ENCODE measurements at places on chromosomes 12 and 14.

GRCh38 chr14:75486318-75486717, 36.0 kb upstream of the BATF start:
- no peak for DNase-seq

DNA sequence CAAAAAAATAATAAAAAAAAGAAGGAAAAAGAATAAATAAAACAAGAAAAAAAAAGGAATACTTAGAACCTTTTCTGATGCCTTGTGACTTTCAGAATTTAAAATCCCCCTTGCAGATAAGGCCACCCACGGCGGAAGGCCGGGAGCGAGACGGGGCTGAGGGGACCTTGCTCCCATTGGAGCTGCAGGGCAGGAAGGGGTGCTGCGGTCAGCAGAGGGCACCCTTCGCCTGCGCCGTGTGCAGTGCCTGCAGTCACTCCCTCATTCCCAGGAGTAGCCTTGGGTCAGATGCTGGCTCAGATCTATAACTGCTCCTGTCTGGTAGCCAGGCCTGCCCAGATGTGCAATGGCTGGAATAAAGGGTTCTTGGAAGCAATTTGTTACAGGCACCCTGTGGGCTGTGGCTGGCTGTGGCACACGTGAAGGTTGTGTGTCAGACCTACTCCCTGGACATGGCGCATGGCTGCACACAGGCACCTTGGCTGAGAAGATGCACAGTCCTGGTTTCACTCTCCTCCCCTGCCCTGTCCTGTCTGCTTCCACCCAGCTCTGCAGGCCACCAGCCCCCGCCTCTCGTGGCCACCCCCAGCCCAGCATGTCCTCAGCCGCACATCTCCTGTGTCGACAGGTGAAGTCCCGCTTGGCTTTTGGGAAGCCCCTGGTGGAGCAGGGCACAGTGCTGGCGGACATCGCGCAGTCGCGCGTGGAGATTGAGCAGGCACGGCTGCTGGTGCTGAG, 13.4 kb upstream of the ALDH2 start:
- DNase-seq = no peak

DNA sequence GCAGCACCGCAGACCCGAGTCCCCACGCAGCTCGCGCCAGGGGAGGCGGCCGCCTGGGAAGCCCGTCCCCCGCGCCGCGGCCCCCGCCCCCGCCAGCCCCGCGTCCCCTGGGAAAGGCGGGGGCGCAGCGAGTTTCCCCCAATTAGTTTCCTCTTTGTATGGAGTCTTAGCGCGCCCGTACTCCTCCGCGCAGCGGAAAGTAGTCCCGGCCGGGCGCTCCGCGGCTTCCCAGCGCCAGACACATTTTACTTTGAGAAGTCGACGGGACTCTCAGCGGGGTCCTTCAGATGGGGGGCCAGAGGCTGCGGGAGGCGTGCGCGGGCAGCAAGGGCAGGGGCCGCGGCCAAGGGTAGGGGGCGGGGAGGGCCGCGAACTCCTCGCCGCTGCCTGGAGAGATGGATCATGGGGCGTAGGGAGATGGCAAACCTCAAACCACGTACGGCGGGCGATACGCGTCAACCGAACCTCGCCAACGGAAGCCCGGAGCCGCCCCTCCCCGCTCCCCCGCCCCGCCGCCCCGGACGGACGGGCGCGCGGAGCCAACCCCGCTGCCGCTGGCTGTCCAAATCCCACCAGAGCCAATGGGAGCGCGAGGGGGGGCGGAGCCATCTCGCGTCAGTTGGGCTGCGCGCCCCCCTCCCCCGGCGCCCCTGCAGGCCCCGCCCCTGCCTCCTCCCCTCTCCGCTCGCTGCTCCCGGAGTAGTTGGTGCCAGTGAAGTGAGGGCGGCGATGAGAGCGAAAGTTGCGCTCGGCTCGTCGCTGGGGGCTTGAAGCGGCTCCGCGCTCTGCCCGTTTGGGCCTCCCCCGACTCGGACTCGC, at the start of gene RCOR1:
Gene RCOR1, plus strand, starts transcription at position 706 of the 819 bp plus-strand sequence. CDS start 238 bp downstream, outside the sequence.
- DNase-seq = peak; percentile 98

- no peak for DNase-seq
These were observed 148.2 kb upstream of the LMNTD1 start for GRCh38 chr12:25701290-25701689.

GRCh38 chr12:78220811-78221210, 390.1 kb downstream of the NAV3 start:
- no peak for DNase-seq

DNA sequence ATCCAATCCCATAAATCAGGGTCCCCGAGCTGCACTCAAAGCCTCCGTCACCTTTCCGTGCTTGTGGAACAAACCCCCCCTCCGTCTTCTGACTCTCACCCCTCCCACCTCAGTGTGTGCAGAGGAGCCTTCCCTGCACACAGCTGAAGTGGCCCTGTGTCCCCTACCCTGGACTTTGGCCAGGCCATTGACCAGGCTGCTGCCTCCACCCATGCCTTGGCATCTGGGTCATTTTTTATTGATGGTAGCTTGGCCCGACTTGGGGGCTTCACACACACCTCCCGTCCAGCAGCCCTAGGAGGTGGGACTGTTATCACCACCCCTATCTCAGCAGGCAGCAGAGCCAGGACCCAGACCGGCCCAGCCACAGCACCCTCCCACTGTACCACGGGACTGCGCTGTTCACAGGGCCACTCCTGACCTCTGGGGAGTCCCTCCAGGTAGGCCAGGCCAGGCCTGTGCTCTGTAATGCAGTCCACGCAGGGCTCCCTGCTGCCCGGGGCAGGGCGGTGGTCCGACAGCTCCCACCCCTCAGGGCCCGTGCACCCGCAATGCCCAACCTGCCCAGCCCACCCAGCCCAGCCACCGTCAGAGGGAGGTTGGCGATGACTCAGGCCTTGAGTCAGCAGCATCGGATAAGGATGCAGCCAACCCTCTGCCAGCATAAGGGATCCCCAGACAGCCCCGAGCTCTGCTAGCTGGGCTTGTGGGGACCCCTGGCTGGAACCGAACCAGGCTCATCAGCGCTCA, 9.2 kb upstream of the INF2 start:
- DNase-seq = no peak

GRCh38 chr12:6347367-6348338, 5.8 kb upstream of the TNFRSF1A start:
- no peak for DNase-seq

- no peak for DNase-seq
These were observed 15.1 kb downstream of the GTF2A1 start for GRCh38 chr14:81205639-81206038.

DNA sequence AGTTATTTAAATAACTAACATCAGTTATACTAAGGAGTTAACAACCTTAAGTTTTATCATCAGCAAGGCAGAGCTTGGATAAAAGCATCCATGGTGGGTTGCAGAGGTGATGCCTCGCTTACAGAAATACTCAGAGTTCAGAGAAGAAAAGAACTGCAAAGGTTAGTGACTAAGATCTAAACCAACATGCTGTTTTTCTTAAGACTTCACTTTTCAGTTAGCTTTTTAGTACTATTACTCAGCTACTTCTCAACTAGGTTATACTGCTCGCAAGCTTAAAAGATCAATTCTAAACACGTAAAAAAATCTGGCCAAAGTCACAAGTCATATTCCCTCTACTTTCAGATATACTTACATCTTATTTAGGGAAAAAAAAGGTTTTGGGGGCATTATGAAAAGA, 2.8 kb downstream of the PPP1CC start:
- no peak for DNase-seq

GRCh38 chr12:16857456-16857923, 251.5 kb upstream of the LMO3 start:
- DNase-seq = no peak

Data from stimulated activated CD4-positive, alpha-beta T cell treated with anti-CD3 and anti-CD28 coated beads, Interleukin-15, amount 100 ng/mL, for 1 hour (primary cell).